Activated CD4-positive, alpha-beta T cell treated with anti-CD3 and anti-CD28 coated beads for 4 hours (primary cell): ENCODE measurements at places on chromosomes 4 and X.

GRCh38 chrX:65195621-65196020, 219.4 kb upstream of the ZC4H2 start:
- no peak for DNase-seq

DNA sequence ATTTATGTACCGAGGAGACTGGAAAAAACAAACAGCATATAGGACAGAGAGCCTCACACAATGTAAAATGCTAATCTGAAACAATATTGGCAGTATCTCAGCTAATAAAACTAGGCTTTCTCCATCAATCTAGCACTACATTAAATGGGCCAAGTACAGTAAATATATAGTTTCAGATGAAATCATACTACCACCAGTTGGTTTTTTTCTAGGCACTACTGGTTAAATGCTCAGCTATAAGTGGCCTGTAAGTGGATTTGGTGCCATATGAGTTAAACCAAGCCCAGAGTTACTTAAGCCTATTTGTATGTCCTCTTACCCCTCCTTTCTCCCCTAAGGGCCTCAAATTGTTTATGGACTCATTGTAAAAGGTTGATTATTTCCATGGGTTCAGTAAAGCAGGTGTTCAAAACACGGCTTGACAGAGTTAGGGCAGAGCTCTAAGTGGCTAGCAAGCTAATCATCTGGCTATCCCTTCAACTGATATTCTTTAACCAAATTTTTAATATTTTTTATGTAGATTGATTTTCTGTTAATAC, 57.5 kb downstream of the FAM13A start:
- no peak for DNase-seq

DNA sequence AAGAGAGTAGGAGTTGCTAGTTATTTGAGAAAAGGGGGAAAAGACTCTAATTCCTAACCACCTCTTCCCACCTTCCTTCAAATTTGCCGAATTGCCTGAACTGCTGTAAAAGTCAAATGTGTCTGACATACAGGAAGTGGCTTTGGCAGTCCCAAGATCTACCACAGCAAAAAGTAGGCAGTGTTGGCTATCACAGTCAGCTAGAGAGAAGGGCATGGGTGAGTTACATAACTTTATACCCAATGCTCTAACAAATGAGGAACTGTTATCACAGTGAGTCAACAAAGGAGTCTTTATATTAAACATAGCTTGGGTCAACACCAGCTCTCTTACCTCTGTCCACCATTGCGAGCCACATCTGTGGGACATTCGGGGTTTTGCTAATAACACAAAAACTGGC, 2.4 kb upstream of the MBNL3 start:
- DNase-seq = no peak

- DNase-seq = no peak
These were observed 285.6 kb downstream of the GPAT3 start for GRCh38 chr4:83821493-83821892.

- no peak for DNase-seq
These were observed 3.8 kb upstream of the NSG1 start for GRCh38 chr4:4383085-4383484.

- DNase-seq = no peak
These were observed 29.9 kb downstream of the ZDHHC9 start for GRCh38 chrX:129813662-129814368.

DNA sequence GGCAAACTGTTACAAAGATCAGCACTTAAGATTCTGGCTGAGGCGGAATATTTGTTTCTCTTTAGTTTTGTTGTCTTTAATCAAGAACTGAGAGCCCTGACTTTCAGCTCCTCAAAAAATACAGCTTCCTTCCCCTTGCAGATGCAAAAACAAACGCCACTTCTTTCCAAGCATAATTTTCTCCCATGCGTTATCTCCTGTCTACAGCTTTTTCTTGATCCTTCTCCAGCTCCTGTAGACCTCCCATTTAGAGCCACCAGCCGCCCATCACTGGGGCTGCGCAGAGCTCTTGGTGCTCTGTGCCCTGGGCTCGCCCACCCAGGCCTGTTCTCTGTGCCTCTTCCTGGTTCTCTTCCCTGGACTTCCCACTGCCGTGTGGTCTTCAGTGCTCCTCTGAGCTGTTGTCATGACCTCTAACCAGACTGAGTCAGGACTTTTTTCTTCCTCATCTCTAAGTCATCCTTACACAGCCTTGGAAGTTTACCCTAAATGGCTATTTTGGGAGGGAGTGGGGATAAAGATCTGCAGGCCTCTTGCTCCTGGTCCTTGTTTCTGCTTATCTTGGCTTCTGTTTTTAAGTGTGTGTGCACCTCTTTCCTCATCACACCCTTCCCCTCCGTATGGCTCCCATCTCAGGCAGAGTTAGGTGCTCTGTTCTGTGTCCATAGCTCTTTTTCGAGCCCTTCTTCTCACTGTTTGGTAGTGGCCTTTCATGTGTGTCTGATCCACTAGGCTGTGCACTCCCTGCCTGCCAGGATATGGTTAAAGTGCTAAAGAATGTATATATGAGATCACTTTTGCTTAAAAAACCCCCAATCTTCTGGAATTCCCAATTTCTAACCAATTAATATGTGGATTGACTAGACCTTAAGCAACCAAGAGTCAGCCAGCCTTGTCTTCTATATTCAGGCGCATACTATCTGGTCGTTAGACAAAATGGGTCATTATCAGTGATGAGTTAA, 122.5 kb downstream of the PTTG2 start:
- no peak for DNase-seq

GRCh38 chr4:175215657-175216056, 297.5 kb downstream of the ADAM29 start:
- no peak for DNase-seq

DNA sequence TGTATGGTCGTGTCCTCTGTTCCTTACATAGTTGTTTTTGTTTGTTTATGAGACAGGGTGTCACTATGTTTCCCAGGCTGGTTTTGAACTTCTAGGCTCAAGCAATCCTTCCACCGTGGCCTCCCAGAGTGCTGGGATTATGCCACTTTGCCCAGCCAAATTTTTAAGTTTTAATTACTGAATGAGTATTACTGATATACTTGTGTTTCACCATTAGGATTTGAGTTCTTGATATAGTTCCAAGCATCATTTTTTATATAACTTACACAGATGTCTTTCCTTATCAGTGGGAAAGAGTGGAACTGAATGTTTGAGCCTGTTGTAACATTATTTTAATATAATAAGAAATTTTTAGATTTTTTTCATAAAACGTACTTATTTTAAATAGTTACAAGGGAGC, 20.4 kb downstream of the TMEM165 start:
- no peak for DNase-seq

DNA sequence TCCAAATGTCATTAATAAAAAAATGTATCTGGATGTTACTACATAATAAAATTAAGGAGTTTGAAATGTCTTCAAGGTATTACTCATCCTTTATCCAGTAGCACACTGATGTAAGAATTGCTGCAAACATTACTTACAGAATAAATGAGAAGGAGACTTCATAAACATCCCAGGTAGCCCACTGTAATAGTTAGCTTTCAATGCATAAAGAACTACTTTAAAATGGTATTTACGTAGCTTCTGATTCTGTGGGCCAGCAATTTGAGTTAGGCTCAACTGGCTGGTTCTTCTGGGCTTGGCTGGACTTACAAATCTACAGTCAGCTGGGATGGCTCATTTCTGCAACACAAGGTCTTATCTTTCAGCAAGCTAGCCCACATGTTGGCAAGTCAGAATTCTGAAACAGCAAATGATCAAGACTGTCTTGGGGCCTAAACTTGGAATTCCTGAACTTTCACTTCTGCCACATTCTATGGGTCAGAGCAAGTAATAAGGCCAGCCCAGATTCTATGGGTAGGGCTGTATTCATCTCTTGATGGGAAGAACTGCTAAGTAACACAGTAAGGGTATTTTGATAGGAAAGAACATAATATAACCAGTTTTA, 522.5 kb downstream of the IQCM start:
- no peak for DNase-seq

DNA sequence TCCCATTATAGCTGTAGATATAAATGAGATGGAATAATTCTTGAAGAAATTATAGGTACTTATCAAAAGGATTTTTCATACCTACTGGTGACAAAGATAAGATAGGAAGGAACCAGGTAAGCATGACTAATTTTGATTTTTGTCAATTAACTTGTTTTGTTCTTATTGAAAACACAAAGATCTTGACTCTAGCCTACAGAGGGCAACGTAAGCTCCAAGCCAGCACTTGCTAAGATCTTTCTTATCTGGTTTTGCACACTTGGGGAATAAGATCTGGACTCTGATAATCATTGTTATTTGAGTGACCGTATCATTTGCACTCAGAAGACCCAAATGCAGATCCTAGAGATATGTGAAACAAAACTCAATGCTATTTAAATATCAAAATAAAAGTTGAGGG, 223.4 kb downstream of the VEGFC start:
- DNase-seq = no peak

DNA sequence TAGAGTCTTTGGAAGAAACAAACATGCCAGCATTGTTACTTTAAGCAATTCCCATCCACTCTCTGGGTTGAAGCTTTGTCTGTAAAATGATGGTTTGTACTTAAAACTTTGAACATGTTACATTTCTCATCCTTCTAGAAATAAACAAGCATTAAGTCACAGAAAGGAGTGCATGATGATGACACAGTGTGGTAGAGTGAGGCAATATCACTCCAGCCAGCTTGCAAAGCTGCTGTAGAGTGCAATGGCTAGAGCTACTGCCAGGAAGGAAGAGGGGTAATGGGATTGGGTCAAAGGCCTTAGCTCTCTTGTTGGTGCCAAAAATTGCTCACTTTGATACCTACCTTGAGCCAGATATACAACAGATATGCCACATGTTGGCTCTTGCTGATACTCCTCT, 12.3 kb upstream of the ENOX2 start:
- DNase-seq = no peak
